ENCODE measurements at places on chromosomes 5 and 9.

- no peak for DNase-seq
Measured at GRCh38 chr5:61263561-61264272, 68.3 kb upstream of the ZSWIM6 start.

GRCh38 chr9:111412280-111412679 is 71.9 kb downstream of the ECPAS start:
- DNase-seq: no peak

- DNase-seq: no peak
Measured at GRCh38 chr5:43020399-43020746, 19.7 kb downstream of the ANXA2R start.

GRCh38 chr5:179237770-179238627 is 107.3 kb downstream of the ADAMTS2 start:
- no peak for DNase-seq

DNA sequence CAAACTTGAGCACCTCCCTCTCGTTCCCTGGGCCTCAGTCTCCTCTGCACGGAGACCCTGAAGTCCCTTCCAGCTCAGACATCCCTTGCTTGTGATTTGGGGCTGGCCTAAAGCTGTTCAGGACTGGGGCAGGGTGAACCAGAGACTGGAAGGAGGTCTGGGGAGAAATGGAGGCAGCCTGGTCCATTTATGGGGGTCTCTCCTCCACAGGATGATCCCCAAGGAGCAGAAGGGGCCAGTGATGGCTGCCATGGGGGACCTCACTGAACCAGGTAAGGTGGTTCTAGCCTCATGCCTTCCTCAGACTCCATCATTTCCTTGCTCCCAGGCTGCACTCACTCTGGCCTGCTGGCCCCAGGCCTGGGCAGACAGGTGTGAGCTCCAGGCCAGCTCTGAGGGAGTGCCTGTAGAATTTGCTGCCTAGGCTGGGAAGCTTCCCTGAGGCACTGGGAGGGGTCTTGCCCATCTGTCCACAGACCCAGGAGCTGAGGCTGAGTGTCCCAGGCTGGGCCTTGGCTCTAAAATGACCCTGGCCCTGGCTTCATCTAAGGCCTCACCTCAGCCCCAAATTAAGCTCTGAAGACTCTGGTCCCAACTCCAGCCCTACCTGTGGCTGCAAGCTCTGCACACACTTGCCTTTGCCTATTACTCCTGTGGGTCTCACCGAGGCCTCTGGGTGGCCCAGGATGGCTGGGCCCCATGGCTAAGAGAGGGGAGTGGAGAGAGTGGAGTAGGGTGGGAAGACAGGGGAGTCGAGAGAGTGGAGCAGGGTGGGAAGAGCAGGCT is 1.9 kb downstream of the MYOZ3 start:
- no peak for DNase-seq

DNA sequence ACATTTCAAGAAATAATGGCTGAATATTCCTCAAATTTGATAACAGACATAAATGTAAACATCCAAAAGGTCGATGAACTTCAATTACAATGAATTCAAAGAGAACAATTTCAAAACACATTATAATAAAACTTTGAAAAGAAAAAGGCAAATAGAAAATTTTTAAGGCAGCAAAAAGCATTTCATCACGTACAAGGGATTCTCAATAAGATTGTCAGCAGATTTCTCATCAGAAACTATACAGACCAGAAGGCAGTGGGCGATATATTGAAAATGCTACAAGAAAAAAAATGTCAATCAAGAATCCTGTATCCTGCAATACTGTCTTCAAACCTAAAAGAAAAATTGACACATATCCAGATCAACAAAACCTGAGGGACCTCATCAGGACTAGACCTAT is 62.0 kb downstream of the EDIL3 start:
- DNase-seq: no peak

DNA sequence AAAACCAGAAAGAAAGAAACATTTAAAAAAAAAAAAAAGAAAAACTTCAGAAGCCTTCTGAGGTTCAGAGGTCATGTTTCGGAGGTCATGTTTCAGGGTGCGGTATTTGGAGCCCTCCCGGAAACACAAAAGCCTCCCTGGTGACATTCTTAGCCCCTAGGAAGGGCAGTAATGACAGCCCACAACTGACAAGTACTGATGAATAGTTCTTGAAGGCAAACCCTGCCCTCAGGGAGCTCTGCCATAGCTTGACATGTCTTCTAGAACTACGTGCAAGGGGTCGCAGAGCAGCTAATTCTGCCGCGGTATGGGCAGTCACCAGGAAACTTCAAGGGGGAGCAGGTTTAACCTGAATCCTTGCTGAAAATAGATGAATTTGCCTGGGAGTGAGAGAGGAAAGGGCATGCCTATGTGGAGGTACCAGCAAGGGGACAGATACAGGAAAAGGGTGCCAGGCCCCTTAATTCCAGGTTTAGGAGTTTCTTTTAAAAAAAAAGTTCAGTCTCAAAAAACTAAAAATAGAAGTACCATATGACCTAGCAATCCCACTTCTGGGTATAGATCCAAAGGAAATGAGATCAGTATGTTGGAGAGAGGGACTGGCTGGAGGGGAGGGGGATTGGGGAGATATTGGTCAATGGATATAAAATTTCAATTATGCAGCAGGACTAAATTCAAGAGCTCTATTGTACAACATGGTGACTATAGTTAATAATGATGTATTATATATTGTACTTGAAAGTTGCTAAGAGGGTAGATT is 98.4 kb downstream of the C9orf152 start:
- no peak for DNase-seq

DNA sequence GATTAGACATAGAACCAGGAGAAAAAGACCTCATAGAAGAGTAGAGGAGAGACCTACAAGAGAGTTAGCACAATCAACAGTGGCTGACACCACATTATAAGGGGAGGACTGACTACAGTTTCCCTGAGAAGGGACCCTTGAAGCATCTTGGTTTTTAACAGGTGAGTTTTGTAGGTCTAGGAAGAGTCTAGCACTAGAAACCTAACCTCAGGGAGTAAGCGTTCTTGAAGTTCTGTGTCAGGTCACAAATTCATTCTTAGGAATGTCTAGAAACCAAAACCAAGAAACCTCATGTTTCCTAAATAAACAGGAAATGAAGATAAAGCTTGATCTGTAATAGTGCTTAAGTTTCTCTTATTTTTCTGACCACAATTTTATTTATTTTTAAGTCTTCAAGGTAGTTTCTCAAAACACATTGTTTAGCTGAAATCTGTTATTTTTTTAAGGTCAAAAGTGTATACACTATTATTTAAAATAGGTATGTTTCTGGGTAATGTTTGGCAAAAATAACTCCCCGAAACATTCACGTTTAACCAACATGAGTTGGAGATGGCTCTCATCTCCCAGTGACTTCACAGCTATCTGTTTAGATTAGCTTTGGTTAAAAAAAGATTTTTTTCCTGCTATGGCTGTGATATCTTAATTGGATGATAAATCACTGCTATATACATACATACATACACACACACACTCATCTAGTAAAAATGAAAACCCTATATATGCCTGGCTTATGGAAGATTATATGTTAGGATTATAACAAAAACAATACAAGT is 37.1 kb downstream of the MAP3K1 start:
- no peak for DNase-seq

DNA sequence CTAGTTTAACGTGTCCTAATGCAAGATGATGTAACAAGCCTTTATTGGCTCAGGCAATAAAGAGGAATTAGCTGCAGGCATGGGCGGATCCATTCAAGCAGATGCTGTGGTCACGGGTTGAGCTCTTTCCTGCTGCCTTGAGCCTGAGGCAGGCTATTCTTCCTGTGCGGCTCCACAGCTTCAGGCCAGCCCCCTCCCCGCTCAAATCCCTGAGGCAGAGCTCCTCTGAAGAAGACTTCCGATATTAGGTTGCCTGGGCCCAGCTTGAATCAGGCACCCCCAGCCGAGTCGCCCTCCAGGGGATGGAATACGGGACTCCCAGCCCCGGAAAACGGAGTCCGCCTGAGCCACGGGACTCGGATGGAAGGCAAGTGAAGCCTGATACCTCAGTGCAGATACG is 95.0 kb upstream of the RUFY1 start:
- DNase-seq: no peak

DNA sequence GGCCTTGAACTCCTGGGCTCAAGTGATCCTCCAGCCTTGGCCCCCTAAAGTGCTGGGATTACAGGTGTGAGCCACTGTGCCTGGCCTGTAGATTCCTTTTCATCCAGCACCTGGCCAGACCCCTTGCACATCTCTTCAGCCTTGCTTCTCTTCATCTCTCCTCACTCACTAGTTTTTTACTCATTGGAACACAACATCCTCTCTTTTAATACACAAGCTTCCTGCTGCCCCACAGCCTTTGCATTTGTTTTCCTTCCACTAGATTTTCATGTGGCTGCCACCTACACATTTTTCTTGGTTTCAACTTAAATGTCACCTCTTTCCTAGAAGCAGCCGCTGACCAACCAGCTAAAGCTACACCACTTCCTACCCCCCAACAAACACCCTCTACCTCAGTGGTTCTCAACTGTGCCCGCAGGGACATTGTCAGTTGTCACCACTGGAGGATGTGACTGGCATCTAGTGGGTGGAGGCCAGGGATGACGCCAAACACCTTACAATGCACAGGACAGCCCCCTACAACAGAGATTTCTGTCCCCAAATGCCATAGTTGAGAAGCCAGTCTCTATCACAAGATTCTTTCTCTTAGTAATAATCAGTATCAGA is 33.7 kb downstream of the HAVCR1 start:
- no peak for DNase-seq
